ENCODE measurements at places on chromosomes 3 and 15.
A peak's percentile ranks its signal among the peaks of the same experiment; 100 is the strongest.

DNA sequence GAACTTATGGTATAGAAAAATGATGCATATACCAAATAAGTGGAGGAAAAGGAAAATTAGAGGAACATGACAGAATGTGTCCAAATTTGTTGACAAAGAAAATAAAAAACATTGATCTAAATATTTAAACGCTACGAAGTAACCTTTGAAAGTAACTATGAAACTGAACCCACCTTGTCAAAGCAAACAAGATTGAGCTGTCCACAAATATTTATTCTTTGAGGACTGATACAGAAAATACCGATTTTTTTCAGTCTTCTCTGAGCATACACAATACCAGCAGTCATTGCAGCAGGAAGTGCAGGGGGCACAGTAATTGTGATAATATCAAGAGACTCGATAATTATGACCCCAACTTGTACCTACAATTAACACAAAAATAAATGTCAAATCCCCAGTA lies 40.0 kb downstream of the ATP13A3 start:
- DNase-seq = no peak

GRCh38 chr15:47736143-47736786 lies 19.0 kb downstream of the SEMA6D start:
- DNase-seq = no peak

- DNase-seq = no peak
These were observed 21.2 kb upstream of the SIAH2 start for GRCh38 chr3:150783920-150784746.

DNA sequence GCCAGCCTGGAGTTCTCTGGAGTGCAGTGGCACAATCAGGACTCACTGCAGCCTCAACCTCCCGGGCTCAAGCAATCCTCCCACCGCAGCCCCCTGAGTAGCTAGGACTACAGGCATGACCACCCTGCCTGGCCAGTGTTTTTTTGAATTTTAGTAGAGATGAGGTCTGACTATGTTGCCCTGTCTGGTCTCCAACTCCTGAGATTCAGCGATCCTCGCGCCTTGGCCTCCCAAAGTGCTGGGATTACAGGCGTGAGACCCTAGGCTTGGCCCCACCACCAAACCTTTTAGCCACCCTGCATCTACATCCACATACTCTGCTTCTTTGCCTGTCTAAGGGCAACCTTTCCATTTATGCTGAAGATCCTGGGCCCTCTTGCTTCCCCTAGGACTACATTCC lies 4.4 kb downstream of the NUSAP1 start:
- DNase-seq = no peak

- peak; percentile 27 for DNase-seq
These were observed 697 bp upstream of the TRIM69 start for GRCh38 chr15:44735482-44736180.

DNA sequence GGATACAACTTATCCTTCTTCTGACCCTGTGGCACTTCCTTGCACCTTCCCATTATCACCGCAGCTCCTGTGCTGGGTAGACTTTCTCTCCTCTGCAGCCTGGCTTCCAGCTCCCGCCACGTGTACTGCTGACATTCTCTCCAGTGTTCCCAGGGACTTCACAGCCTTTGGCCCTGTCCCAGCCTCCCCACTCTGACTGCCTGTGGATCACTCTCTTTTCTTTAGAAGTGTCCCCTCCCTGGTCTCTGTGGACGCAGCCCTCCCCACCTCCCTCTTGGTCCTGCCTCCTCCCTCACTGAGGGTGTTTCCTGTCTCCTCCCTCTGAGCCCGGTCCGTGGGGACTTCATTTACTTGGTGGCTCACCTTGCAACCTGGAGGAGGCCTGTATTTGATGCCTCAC lies 17.4 kb downstream of the PDIA5 start:
- DNase-seq = no peak

DNA sequence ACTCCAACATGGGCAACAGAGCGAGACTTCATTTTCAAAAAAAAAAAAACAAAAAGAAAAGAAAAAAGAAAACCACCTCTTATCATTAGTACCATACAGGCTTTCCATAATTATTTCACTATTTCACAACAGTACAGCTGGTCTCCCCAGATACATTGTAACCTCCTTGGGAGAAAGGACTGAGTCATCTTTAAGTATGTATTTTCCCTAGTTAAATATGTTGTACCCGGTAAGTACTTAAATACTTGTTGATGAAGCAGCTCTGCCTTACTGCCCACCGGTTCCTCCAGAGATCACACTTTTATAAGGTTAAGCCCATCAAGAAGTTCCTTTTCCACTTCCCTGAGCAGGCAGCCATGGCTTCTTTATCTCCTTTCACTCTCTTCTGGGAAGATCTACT lies 789.5 kb upstream of the CFAP20DC start:
- no peak for DNase-seq

GRCh38 chr3:61497463-61497862 lies 63.9 kb upstream of the PTPRG start:
- no peak for DNase-seq

- DNase-seq = no peak
These were observed 15.3 kb downstream of the H1-8 start for GRCh38 chr3:129558081-129558771.

GRCh38 chr15:75431682-75432081 lies 19.8 kb downstream of the SIN3A start:
- DNase-seq = no peak

DNA sequence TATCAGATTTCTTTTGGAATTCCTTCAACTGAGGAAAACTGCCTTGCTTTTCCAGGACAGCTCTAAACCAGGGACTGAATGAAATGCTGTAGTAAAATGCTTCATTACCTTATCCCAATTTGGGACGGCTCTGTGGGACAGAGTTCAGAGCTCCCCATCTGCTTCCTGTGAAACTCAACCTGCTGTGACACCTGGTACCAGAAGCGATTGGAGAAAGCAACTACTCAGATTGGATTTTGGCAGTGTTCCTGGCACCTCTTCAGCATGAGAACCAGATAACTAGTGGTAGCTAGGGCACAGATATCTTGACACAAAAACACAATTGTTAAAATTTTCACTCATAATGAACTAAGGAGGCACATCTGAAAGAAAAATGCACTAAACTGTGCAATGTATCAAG lies 539.1 kb downstream of the SI start:
- DNase-seq = no peak

GRCh38 chr15:96418146-96418545 lies 87.6 kb downstream of the NR2F2 start:
- no peak for DNase-seq

- no peak for DNase-seq
These were observed 167.9 kb downstream of the OSBPL10 start for GRCh38 chr3:31813197-31813596.

DNA sequence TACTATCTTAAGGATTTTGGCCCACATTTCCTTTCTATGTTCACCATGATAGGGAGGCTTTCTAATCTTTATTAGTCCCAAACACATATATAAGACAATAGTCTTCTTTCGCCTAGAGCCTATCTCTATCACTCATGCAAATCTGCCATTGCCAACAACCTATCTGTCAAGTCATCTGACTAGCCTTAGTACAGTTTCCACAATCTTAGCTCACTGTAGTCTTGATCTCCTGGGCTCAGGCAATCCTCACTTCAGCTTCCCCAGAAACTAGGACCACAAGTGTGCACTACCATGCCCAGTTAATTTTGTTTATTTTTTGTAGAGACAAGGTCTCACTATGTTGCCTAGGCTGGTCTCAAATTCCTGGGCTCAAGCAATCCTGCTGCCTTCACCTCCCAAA lies 6.9 kb downstream of the TMEM39A start:
- DNase-seq = no peak

DNA sequence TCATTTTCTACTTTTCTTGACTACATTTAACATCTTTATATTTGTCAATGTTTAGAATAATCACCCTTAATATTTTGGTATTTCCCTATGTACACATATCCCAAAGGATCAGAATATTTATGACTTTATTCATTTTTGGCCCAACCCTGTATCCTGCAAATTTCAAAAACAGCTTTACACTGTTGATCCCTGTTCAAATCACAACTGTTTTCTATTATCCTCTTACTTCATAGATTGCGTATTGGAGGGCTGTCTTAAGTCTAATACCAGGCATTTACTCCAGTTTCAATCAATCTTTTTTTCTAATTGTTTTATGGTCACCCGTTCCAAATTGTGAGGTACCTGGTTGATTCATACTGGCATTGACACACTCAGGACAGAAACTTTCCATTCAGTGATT lies 107.9 kb downstream of the RPL22L1 start:
- DNase-seq = no peak

DNA sequence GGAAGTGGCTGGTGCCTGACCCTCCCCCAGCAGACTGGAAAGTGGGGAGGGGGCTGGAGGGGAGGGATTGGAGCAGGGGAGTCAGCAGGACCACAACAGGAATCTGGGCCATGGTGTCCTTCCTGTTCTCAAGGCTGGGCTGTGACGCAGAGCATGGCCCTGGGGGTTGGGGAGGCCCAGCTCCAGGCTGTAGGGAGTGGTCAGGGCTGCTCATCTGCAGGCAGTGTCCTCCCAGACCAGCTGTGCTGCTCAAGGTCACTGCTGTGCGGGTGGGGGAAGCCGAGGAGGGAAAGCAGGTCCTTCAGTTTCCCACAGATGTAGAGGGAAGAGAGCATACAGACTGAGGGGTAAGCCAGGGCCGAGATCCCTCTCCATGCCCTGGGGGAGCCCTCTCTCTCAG lies 40.7 kb downstream of the CYP11A1 start:
- DNase-seq = no peak

DNA sequence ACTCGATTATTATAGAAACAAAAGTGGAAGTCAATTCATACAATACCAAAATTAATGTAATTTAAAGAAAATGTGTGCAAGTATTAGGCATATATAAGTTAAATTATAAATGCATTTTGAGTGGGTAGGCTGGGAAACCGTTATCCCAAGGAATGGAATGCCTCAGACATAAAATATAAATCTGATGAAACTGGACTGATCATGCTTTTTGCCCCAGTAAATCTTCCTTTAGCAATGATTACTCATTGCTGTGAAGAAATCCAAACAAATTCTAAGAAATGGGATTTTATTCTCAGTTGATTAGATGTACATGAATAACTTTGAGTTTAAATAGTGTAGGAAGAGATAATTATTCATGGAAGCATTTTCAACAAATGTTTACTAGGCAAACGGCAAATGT lies 185.5 kb upstream of the KCNMB2 start:
- no peak for DNase-seq

- DNase-seq = no peak
These were observed 311.1 kb upstream of the KCNH8 start for GRCh38 chr3:18837137-18837755.

DNA sequence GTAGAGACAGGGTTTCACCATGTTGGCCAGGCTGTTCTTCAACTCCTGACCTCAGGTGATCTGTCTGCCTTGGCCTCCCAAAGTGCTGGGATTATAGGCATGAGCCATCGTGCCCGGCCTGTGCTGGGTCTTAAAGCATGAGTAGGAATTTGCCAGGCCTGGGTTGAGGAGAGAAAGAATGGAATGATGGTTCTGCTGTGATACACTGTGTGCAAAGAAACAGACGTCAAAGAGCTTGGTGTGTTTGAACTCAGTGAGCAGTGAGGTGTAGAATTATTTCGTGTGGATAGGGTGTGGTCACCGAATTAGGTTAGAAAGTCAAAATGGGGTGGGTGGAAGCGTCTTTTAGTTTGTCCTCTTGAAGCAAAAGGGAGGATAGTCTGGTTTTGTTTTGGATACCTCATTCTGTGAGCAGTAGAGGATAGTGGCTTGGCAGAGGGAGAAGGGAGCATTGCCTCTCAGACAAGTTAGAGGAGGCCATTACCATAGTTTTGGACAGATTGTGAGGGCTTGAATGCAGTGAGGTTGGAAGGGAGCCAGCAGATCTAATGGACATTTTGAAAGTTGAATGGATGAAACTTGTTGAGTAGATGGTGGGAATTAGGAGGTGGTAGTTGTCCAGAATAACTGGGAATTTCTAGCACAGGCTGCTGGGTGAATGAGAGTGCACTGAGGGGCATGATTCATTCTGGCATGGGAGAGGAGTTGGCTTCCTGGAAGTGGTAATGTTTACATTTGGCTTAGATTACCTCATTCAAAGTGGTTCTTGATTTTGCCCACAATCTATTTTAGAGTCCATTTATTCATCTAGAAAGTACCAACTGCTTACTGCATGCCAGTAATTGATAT lies 27.2 kb downstream of the AKAP13 start:
- DNase-seq = no peak

- DNase-seq = no peak
These were observed 1.3 kb downstream of the SCAANT1 start for GRCh38 chr3:63910891-63911290.

DNA sequence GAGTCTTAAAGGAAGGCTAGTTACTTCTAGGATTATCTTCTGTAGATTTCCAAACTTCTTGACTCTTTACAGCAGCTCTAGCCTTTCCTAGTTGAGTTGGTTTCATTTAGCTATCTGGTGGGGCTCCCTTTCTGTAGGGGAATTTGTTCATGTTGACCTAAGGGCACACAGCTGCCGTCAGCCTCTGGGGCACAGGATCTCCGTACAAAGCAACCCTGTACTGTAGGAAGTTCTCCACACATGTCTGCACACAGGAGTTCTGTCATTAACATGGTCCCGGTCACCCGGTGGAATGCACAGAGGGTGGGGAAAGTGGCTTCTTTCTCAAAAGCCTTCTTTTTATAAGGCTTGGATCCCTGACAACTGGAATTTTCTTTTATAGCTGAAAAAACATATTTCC lies 88.7 kb upstream of the TNIK start:
- DNase-seq = no peak

GRCh38 chr3:58874248-58874741 lies 175.5 kb downstream of the CFAP20DC start:
- no peak for DNase-seq

DNA sequence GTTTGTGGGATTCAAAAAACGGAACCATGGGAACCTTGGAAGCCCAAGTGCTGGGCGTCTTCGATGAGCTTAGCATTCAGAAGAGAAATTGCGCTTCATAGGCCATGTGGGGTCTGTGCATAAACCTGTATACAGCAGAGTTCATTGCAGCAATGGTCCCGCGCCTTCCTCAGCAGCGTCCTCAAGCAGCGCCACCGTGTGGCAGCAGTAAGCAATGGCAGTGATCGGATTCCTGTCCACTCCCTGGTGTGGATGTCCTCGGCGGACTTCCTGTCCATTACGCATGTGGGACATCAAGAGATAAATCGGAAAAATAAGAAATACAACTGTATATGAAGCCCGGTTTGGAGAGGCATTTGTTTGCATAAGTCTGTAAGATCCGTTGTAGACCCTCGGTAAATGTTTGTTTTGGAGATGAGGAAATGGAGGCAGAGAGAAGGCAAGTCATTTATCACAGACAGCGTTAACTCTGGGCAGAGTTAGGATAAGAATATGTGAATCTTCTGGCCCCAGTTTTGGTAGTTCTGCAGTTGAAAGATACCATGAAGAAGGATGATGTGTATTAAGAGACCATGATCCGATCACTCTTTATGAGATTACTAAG lies 57.7 kb downstream of the CNTN4 start:
- peak; percentile 19 for DNase-seq

DNA sequence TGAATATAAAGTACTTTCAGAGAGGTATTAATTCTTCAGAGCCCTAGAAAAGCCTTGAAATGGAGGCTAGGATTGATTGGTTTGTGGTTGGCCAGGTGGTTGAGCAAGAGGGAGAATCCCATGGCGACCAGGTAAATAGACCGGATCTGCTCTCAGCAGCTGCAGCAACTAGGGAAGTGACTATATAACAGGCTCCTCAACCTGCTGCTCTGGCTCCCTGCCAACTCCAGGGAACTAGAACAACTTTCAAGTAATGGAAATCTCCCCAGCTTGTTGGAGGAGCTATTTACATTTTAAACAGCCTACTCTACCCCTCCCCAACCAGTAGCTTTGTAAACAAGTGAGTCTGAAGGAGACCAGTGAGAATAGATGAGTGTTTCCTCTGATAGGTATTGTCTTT lies 121.8 kb upstream of the CADM2 start:
- no peak for DNase-seq

Data from left colon (tissue), 2 donors.